ENCODE measurements at places on chromosomes 6 and 20. TPM values are rescaled to one million over a fixed set of nuclear protein-coding genes. Genes with fewer than 3 reads are reported as not detected.

The GGTLC1 gene
- not detected for total RNA-seq

The RSPH4A gene
- total RNA-seq: 0.38 TPM

The LY6G6F gene
- total RNA-seq: 0.05 TPM

The PHACTR1 gene
- 3.1 TPM for total RNA-seq

The TDRD6 gene
- 0.09 TPM for total RNA-seq

The HCRTR2 gene
- 0.09 TPM for total RNA-seq

The SNAP25 gene
- 0.42 TPM for total RNA-seq

Measured in thymus (tissue), 14 donors.